ENCODE measurements at places on chromosomes 12 and 14.
A peak's percentile ranks its signal among the peaks of the same experiment; 100 is the strongest.

DNA sequence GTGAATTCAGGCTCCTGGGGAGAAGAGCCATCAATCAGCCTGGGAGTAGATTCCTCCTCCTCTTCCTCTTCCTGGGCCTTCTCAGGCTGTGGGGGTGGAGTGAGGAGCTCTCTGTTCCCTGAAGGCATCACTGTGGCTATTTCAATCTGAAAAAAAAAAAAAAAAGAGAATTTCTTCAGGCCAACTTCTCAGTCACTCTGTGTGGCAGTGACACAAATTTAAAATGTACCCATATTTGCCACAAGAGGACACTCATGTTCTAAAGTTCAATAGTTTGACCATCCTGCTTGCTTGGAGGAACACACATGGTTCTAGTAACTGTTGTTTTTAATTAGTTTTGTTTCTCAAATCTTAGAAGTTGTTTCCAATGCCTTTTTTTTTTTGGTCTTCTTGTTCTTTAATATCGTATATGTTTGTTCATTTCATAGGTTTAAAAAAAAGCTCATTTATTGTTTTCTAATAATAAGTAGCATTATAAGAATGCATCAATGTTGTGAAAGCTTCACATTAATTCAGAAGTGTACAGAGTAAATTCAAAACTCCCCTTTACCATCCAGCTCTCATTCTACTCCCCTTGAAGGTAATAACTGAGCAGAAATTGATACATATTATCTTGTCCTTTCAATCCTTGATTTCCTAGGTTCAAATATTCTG lies 23.3 kb upstream of the CCER1 start:
- DNase-seq, result peak; percentile 65

- no peak for DNase-seq
Observed at GRCh38 chr14:22412926-22413411, 176.1 kb downstream of the DAD1 start.

- DNase-seq, result no peak
Observed at GRCh38 chr14:28867571-28867970, 101.0 kb downstream of the FOXG1 start.

DNA sequence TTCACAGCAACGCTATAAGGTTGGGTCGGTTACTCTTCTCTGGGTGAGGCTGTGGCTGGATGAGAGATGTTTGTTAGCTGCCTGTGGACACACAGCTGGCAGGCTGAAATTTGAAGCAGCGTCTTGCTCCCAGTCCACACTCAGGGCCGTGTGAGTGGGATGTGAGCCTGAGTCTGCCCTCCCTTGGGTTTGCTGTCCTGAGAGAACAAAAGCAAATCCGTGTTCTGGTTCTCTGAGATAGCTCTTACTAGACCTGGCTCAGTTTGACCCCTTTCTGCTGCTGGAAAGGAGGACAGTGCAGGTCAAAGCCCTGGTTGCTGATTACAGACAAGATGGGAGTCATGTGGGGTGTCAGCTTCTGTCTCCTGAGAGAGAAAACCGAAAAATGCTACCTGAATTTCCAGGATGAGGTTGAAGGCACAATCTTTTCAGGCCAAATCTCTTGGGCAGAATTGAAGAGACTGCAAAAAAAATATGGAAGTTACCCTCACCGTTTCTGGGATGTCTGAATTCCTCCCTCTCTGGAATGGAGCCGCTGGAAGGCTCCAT lies 270.8 kb downstream of the ZFP36L1 start:
- DNase-seq, result no peak

GRCh38 chr12:14260011-14260993 lies 105.2 kb upstream of the ATF7IP start:
- DNase-seq, result peak; percentile 72

- no peak for DNase-seq
Observed at GRCh38 chr12:22014041-22014782, 31.8 kb upstream of the CMAS start.

- no peak for DNase-seq
Observed at GRCh38 chr12:6869049-6870021, 2.0 kb downstream of the TPI1 start.

DNA sequence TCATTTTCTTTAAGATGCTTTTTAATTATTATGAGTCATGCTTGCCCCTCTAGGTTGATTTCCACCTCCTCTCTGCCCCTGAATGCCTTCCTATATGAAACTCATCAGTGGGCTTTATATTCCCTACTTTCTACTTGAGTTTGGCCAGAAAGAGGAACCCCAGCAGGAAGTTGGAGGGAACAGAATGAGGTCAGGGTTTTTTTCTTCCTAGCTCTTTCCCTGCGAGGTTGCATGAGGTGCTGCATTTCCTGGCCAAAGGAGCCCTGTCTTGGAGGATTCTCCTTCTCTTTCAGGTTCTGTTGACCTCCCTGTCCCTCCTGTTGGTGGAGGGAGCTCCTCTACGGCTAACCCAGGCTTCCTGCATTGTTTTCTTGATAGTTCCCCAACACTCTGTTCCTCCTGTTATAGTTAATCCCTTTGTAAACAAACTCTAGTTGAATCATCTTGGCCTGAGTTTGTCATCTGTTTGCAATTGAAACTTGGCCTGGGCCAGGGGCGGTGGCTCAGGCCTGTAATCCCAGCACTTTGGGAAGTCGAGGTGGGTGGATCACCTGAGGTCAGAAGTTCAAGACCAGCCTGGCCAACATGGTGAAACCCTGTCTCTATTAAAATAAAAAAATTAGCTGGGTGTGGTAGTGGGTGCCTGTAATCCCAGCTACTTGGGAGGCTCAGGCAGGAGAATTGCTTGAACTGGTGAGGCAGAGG lies 15.3 kb upstream of the SPIC start:
- DNase-seq, result peak; percentile 11

GRCh38 chr12:25828188-25828587 lies 130.3 kb upstream of the RASSF8 start:
- DNase-seq, result no peak

- DNase-seq, result no peak
Observed at GRCh38 chr12:79444089-79444488, 246.7 kb downstream of the PAWR start.

- DNase-seq, result peak; percentile 50
Observed at GRCh38 chr12:39723831-39724230, 104.2 kb upstream of the ABCD2 start.

GRCh38 chr12:26109343-26109881 lies 15.4 kb downstream of the BHLHE41 start:
- DNase-seq, result no peak

DNA sequence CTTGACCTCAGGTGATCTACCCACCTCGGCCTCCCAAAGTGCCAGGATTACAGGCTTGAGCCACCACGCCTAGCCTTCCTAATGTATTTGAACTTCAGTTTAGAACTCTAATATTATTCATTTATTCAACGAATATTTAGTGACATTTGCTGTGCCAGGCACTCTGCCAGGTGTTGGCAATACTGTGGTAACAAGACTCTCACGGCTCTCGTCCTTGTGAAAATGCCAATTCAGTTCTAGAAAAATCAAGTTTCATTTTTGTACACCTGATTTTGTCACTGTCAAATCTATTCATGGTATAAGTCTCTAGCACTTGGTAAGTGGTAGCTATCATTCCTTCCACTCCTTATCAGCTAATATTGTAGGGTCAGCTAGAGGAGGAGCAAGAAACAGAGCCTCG lies 6.3 kb upstream of the PWP1 start:
- no peak for DNase-seq

GRCh38 chr12:1836854-1837421 lies 16.6 kb downstream of the LRTM2 start:
- no peak for DNase-seq

GRCh38 chr12:104064842-104065427 lies 604 bp downstream of the HCFC2 start:
- DNase-seq, result no peak

- DNase-seq, result no peak
Observed at GRCh38 chr12:107320033-107320928, 226.9 kb upstream of the CRY1 start.

GRCh38 chr12:3241621-3242020 lies 164.4 kb downstream of the TSPAN9 start:
- DNase-seq, result no peak

GRCh38 chr12:108268397-108268796 lies 70.7 kb downstream of the CMKLR1 start:
- no peak for DNase-seq

- no peak for DNase-seq
Observed at GRCh38 chr12:22788913-22789312, 163.9 kb downstream of the ETNK1 start.

DNA sequence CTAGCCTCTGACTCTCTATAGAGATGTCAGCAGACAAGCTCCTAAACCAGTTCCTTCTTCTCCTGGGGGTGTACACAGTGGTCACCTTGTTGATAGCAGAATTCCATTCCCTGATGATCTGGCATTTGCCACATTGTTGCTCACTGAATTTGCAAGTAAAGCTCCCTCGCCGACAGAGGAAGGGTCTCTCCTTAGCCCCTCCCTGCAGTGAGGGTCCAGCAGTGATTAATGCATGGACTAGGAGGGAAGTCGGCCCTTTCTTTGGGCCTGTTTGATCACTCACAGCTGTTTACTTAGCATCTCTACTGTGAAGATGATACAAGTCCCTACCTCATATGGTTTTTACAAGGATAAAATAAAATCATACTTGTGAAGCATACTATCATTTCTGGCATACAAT lies 23.3 kb upstream of the APPL2 start:
- DNase-seq, result no peak

- no peak for DNase-seq
Observed at GRCh38 chr12:53338017-53338416, 1.9 kb upstream of the SP7 start.

Data from stromal cell of bone marrow (primary cell).